ENCODE measurements at places on chromosomes 5 and 9. TPM values are rescaled to one million over a fixed set of nuclear protein-coding genes. Genes with fewer than 3 reads are reported as not detected.

The OSTF1 gene
- 46.6 TPM for total RNA-seq

The FBP1 gene
- not detected for total RNA-seq

The NTNG2 gene
- total RNA-seq, result 4.2 TPM

The CDX1 gene
- total RNA-seq, result not detected

The LCN15 gene
- total RNA-seq, result not detected
